ENCODE measurements at places on chromosomes 2 and 18.

GRCh38 chr2:215657844-215658243 is 222.0 kb upstream of the FN1 start:
- no peak for DNase-seq

DNA sequence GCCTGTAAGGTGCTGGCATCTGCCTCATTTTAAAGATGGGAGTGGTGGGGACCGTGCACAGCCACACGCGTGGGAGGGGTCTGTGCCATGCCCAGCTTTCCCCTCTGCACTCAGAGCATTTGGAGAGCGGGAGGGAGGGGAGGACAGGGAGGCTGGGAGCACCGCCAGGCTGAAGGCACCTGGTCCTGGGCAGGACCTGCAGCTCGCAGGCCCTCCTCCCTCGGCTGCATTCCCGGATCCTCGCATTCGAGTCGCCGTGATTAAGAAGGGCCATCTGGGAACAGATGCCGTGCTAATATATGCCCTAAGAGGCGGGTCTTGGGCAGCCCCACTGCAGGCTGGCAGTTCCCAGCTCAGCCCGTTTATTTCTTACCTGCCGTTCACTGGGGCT is 84.0 kb downstream of the PTGR3 start:
- DNase-seq = no peak

- no peak for DNase-seq
Observed at GRCh38 chr18:48336332-48336731, 72.9 kb downstream of the ZBTB7C start.

DNA sequence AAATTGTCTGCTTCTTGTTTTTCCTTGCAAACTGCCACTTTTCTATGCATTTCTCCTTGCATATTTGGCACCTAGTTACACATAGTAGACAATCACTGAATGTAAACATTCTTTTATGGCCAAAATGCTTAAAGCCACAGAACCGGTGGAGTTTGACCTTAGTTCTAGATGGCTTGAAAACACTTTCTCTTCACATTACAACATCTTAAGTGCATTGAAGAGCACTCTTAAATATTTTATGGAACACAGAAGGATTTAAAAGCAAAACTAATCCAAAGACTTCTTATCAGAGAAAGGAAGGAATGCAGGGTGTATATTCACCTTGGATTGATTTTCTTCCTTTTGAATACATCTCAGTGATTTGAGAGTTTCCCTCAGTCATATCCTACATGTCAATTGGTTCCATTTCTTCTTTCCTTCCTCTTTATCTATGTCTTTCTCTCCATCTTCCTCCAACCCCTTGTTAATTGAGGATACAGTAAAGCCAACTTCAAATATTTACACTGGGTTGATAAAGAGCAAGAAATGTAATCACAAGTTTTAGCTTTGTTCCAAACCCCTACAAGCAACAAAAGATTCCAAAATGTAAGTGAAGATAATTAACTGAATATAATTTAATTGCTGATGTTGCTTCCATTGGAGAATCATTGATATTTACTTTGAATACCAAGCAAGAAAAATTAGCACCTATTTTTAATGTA is 548.0 kb downstream of the CNTNAP5 start:
- no peak for DNase-seq

- DNase-seq = no peak
Observed at GRCh38 chr18:39655341-39655740, 2089.7 kb upstream of the CELF4 start.

DNA sequence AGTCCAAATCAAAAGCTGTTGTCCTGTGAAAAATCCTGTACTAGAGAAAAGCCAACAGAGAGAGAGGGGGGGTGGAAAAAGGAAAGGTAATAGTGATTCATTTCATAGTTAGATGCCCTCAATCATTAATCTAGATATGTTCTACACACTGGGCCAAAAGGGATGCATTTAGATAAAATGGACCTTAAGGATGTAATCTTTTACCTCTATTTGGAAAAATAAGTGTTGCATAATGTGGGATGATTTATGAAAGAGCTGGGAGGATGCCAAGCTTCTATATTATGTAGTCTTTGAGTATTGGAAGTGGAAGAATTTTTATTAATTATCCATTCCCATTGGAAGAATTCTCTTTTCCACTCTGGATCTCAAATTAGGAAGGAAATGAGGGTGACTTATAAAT is 480.5 kb upstream of the ZEB2 start:
- no peak for DNase-seq

GRCh38 chr2:130768191-130768855 is 13.0 kb downstream of the AMER3 start:
- DNase-seq = no peak

DNA sequence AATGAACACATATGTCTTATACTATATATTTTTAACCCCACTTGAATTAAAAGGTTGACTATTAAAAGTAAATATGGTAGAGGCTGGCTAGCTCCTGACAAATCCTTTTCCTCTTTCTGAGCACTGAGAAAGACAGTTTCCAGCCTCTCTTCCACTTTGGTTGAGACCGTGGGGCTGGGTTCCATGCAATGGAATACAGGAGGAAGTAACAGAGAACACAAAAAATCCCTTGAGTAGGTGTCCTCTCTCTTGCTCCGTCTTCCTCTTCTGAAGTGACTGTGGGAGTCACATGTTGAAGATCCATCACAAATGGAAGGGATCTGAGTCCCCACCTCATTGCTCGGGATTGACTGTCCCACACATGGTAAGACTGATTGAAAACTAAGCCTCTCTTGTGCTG is 36.6 kb upstream of the SIGLEC15 start:
- DNase-seq = no peak

DNA sequence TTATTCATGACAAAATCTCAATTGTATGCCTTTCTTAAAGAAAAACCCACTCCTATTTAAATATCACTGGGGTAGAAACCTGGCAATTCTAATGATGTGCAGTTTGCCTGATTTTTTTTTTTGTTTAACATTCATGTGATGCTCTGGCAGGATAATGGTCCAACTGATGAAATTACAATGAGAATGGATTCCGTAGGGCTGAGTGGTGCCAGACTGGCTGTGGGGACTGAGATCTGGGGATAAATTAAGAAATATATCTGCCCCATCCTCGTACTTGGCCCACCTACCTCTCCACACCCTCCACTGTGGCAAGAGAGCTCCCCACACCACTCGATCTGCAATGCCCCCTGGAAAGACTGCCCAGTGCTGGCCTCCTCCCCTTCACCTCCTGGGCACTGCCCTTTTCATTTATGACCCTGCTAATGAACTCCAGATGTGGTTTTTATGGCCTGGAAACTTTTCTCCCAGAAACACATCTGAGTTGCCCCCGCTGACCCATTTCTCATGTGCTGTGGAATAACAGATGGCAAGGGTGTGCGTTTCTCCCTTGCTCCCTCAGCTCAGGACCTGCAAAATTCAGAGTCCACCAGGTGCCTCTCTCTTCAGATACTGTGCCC is 33.0 kb upstream of the RPL37A start:
- no peak for DNase-seq

- DNase-seq = no peak
Observed at GRCh38 chr2:157420771-157421323, 23.0 kb downstream of the CYTIP start.

DNA sequence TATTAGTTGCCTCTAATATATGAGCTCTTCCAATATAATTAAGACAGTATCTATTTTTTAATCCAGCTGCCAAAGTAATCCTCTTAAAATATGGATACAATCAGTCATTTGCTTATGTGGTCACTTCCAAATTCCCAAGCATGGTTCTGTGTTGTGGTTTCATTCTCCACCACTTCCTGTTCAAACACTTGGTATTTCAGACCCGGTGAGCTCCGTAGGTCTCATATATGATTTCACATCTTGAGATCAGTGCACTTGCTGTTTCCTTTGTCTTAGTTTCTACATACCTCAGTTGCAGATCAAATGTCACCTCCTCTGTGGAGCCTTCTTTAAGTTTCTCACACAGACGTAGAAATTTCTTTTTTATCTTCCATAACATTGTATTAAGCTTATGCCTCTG is 254.2 kb downstream of the KCNS3 start:
- DNase-seq = no peak

GRCh38 chr18:50460062-50460461 is 85.2 kb downstream of the SKA1 start:
- DNase-seq = no peak

DNA sequence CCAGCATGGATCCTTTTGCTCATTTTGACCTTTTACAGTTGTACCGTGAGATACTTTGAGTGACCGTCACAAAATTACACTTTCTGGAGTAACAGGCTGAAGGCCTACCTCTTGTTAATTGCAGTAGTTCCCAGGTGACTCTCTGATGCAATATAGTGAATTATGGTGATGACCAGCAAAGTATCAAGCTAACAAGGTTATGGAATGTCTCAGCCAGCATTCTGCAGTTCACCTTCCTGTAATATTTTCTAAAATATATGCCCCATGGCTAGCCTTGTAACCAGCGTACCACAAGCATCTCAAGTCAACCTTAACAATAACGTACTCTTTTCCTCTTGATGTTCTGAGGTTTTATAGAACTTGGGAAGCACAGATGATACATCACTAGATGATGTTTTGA is 234.7 kb downstream of the LTBP1 start:
- no peak for DNase-seq

- no peak for DNase-seq
Observed at GRCh38 chr18:10661317-10661716, 135.5 kb downstream of the NAPG start.

GRCh38 chr2:147773479-147773878 is 71.3 kb upstream of the ACVR2A start:
- DNase-seq = no peak

DNA sequence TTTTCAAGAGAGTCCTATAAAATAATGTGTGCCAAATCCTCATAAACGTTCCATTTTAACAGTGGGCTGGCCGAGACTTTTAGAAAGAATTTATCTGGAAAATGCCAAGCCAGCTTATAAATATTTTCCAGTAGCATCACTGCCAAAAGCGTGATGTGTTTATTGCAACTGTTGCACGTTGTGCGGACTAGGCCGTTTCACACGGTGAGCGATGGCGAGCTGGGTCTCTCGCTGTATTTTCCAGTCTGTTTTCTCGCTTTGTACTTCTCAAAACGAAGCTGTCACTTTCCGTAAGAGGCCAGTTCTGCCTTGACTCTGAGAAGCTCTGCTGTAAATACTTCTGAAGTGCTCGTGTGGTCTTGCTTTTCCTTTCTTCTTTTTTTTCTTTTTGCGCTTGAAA is 65.0 kb upstream of the ZNF236 start:
- no peak for DNase-seq

- no peak for DNase-seq
Observed at GRCh38 chr2:168939918-168940317, 38.8 kb downstream of the G6PC2 start.

GRCh38 chr2:8380026-8380425 is 301.8 kb upstream of the ID2 start:
- no peak for DNase-seq

- DNase-seq = no peak
Observed at GRCh38 chr2:151357359-151357758, at the start of gene TNFAIP6. TSS of gene TNFAIP6 (plus strand) at chr2:151357592. CDS start at chr2:151357667, 75 bp downstream.

- DNase-seq = peak; percentile 36
Observed at GRCh38 chr2:161223139-161223732, 63.0 kb downstream of the TANK start.
